Fibroblast of skin of left biceps (primary cell): ENCODE measurements at places on chromosomes 6 and 20.
A peak's percentile ranks its signal among the peaks of the same experiment; 100 is the strongest.

DNA sequence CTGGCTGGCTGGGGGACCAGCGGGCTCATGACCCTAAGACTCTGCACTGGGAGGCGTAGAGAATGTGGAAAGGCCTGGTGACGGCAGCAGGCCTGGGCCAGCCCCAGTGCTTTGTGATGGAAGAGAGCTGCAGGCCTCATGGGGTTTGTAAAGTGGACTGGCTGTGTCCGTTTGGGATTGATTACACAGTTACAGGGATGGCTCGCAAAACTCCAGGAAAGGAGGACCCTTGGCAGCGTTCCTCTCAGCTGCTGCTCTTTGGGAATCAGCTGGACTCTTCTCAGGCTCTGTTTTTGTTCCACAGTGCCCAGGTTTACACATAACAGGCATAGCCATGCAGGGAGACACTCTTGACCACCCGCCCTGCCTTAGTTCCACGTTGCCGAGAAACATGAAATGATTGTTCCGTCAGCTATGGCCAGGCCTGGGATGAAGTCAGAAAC, 89.0 kb downstream of the SLX4IP start:
- DNase-seq, result no peak

- no peak for DNase-seq
Measured at GRCh38 chr6:32375739-32376529, 4.2 kb upstream of the TSBP1 start.

GRCh38 chr6:138774370-138774769, 801 bp downstream of the CCDC28A start:
- no peak for DNase-seq

DNA sequence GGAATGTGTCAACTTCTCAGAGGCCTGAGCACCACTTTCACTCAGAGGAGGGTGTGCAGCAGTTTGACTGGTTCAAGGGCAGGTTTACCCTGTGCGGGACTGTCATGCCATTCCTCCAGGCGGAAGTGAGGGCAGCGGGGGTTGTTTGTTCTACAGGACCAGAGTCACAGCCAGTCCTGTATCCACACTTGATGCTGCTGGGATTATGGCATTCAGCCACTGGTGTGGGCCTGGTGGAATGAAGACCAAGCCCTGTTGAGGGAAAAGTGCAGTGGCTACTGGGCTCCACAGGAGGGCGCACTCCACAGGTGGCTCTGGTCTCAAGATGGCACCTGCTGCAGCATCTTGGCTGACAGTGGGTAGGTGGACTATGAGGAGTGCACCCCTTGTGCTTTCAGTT, 14.8 kb downstream of the SEMG2 start:
- DNase-seq, result no peak

GRCh38 chr20:2305029-2305428, 9.2 kb downstream of the TGM3 start:
- DNase-seq, result no peak

GRCh38 chr20:64192406-64192805, 28.2 kb downstream of the MYT1 start:
- no peak for DNase-seq

GRCh38 chr6:79225717-79226599, 8.5 kb downstream of the HMGN3 start:
- no peak for DNase-seq

DNA sequence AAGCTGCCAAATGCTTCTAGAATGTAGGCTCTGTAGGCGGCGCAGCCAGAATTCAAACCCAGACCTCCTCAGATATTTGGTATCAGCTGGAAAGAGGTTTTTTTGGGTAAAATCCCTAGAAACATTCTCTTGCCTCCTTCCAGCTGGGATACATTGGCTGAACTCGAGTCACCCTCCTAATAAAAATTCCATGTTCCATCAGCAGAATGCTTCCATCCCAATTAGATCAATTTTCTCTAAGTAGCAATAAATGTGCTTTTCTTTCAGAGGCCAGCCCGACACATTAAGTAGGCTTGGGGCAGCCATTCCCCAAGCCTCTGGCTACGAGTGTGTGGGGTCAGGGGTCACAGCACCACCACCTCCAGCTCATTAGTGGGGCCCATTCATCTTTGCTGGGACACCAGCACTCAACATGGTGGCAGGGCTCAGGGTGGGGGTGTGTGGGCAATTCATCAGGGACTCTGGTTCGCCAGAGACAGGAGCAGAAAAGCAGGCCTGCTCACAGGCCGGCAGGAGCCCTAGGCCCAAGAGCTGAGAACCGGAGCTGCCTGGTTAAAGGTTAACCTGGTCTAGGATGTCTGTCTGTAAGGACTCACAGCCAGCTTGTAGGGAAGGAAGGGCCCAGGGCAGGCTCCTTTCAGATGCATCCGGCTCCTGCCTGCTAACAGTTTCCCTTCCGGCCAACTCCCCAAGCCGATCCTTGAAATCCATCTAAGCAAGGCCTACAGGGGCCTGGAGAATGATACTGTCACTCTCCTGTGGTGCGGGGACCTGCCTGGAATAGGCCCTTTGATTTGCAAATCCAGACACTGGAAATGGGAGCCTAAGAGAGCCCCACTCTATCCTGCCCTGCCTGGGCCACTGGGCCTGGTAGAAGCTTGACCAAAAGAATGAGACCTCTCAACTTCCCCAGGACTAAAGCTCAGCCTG, 159.1 kb upstream of the TOP1 start:
- no peak for DNase-seq

- no peak for DNase-seq
Measured at GRCh38 chr6:166830185-166830890, 126.0 kb downstream of the RNASET2 start.

- DNase-seq, result peak; percentile 46
Measured at GRCh38 chr6:44966449-44967092, 361.6 kb upstream of the RUNX2 start.

- no peak for DNase-seq
Measured at GRCh38 chr20:6662309-6662708, 105.2 kb upstream of the BMP2 start.

GRCh38 chr20:1569415-1569881, 11.9 kb upstream of the SIRPD start:
- DNase-seq, result no peak

GRCh38 chr6:79737172-79737571, 106.0 kb downstream of the SH3BGRL2 start:
- no peak for DNase-seq

- DNase-seq, result no peak
Measured at GRCh38 chr6:80094017-80094416, 12.5 kb upstream of the BCKDHB start.

DNA sequence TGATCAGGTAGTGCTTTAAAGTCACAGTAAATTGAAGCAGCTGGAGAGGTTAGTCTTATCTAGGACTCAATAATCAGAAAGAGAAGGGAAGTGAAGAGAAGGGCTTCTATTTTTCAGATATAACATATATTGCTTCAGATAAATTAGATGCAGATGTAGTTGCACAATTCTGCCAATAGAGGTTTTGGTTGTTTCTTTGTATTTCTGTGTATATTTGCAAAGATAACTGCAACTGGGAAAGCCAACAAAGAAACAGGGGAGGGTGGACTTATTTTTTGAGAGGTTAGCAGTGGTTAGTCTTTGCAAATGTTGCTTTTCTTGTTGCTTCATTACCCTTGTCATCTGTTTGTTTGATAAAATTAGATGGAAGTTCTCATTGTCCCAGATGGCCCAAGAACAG, 106.6 kb downstream of the ADGRG6 start:
- no peak for DNase-seq

DNA sequence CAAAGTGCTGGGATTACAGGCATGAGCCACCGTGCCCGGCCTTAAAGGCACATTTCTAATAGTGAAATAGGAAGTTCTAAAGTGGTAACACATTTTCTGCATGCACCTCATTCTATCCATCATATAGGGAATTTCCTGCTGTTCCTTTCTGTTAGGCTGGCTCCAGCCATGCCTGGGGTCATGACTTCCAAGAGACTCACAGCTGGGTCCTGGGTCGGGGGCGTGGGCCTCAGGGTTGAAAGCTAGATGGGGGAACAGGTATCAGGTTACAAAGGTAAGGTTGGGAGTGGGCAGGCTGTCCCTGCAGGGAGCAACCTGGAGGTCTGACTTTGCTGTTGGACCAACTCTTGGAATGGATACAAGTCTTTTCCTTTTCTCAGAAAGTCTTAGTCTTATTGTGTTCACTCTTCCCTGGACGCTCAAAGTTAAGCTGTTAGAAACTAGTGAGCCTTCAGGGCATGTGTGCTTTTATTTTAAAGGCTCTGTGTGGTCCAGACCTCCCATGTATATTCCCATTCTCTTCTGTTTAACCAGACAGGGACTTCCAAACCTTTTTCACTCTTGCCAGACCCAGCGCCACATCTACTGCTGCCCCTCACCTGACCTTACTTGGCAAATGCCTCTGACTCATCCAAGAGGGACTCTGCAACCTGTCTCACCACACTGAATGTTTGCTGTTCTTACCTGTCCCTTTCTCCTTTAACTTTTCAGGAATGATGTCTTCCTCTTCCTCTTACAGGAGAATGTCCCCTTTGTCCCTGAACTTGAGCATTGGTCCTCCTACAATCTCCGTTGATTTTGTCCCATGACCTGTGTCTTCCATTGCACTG, 64.4 kb downstream of the TMEM170B start:
- no peak for DNase-seq

DNA sequence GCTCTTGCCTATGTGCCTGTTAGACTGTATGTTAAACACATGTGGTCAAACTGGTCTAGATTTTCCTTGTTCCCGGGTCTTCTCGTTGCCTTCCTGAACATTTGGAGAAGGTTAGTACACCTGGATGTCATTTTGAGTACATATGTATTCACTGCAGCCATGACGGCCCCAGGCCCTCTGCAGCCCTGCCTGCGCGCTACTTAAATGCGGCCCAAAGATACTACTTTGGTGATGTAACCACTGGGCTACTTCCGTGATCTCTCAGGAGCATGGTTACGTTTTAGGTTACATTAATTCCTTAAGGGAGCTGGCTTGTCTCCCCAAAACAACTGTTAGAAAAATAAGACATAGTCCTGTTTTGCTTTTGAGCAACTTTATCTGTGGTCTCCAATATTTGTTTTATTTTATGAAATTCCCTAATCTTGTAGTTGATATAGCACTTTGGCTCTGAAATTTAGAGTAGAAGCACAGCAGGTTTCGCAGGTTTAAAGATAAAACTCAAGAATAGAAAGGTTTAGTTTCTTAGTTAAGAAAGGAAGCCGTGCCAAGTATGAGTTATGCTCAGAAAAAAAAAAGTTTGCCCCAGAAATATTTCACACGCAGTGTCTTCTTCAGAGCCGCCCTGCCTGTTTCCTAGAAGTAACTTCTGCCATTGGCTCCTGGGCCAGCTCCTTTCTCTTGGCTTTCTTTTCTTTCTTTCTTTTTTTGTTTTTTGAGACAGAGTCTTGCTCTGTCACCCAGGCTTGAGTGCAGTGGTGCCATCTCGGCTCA, 38.1 kb downstream of the TIAM2 start:
- no peak for DNase-seq

- no peak for DNase-seq
Measured at GRCh38 chr6:98469141-98469540, 365.2 kb upstream of the POU3F2 start.

- DNase-seq, result peak; percentile 3
Measured at GRCh38 chr20:61886721-61887595, 178.7 kb downstream of the TAF4 start.

- peak; percentile 83 for DNase-seq
Measured at GRCh38 chr6:113774127-113774825, 82.9 kb upstream of the MARCKS start.

- DNase-seq, result no peak
Measured at GRCh38 chr20:19012676-19013075, 199.1 kb downstream of the SCP2D1 start.

GRCh38 chr6:51928320-51928719, 159.1 kb downstream of the PKHD1 start:
- no peak for DNase-seq

DNA sequence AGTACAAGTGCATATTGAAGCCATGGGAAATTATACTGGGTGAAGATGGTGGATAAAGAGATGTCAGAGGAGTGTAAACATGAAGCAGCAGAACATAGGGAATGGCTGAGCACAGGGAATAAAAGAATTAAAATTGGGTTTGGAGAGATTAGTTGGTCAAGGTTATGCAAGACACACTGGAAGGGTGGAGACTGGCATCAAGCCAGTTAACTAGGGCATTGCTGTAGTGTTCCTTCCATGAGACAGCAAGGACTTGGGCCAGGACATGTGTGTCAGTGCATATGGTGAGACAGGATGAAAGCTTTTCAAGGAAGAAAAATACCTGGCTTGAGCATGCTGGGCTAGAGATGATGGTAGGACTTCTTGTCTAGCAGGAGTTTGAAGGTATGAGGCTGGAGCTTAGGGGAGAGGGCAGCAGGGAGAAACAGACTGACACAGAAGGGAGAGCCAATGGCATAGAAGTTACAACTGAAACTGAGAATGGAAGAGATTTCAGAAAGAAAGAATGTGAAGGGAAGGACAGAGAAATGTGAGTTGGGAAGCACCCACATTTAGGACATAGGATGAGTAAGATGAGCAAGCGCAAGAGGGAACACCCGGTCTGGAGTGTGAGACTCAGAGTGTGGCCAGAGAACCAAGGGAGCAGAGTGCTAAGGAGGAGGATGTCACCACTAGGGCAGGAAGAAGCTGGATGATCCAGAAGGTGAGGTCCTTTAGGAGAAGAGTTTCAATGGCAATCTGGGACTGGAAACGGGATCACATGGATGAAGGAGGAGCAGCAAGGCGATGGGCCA, 14.5 kb upstream of the TMEM170B start:
- no peak for DNase-seq

DNA sequence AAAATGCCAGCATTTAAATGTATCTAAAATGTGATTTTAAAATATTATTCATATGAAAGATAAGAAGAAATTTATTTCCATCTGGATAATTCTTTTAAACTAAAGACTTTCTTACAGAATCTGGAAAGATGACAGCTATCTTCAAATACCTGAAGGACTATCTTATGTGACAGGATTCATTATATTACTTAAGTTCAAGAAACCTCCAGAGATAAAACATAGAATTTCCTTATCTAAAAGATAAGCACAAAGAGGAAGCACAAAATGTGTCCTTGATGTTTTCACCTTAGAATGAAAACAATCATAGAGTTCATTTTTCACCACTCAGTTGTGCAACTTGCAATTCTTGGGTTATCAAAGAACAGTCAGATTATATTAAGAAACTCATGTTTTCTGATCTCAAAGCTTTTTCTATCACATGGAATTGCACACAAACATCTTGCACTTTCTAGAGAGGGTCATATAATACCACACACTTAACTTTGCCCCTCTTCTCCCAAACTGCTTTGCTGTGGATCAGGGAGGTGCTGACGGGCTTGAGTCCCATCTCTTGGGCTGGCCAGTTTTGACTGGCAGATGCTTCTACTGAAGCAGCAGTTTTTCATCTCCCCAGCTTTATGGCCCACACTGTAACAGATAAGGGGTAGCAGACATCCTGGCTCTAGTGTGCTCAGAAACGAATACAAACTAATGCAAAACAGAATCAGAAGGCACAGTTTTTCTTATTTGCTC, 467.4 kb downstream of the CDC5L start:
- DNase-seq, result no peak

GRCh38 chr6:142605922-142606485, 304.2 kb downstream of the ADGRG6 start:
- peak; percentile 2 for DNase-seq

GRCh38 chr20:62299666-62300236, 3.0 kb upstream of the ADRM1 start:
- no peak for DNase-seq

- DNase-seq, result no peak
Measured at GRCh38 chr6:156808287-156808686, 31.1 kb downstream of the ARID1B start.
